Neural progenitor cell (in vitro differentiated cells): ENCODE measurements at places on chromosomes 7 and 10. TPM values are rescaled to one million over a fixed set of nuclear protein-coding genes. Genes with fewer than 3 reads are reported as not detected.

GRCh38 chr7:96118449-96119001 lies 203.4 kb downstream of the SLC25A13 start:
- DNase-seq = peak; percentile 15

DNA sequence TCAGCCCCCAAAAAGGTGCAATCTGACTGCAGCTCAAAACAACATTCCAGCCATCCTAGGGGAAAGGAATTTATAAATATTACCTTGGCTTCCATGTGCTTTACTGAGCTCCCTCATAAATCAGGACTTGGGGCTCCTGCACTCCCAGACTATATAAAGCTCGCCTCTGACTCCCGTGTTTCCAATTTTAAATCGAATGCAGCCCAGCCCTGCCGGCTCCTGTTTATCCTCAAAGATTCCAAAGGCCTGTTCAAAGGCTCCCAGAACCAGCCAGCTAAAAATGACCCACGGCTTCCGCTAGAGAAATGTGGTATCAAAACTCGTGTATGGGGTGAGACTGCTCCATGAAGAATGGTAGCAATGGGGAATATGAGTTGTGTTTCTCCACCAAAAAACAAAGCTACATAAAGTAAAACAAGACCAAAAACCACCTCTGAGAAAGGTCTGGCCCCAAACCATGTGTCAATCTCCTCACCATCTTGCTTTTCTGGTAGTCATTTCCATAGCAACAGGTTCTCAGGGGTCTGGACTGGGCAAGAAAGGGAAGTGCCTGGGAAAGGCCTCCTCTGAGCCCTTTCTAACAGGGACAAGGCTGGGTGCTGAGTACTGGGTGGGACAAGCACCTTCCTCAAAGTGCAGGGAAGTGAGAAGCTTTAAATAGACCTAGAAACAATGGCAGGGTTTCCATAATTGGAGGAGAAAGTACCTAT lies 5.1 kb downstream of the CALML3 start:
- DNase-seq = no peak

GRCh38 chr7:143434660-143435059 lies 8.6 kb upstream of the TAS2R60 start:
- DNase-seq = no peak

GRCh38 chr7:88522771-88523293 lies 216.1 kb upstream of the STEAP4 start:
- DNase-seq = no peak

DNA sequence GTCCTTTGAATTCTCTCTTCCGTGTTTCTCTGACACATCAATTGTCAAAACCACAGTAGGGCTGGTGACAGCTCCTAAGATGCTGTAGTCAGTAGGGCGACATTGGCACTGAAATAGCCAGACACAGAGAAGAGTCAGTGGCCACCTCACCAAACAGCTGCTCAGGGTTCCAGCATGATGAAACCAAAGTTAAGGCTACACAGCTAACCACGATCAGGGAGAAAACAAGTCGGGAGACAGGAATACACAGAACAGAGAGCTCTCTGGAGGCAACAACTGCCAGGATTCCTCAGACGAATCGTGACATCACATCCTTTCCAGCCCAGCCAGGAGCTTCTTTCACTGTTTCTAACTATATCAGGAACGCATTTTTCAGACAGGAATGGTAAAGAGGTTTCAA lies 922.2 kb downstream of the SORCS1 start:
- DNase-seq = no peak

- DNase-seq = no peak
Observed at GRCh38 chr10:70223728-70224127, 9.5 kb downstream of the PPA1 start.

GRCh38 chr10:73877533-73878160 lies 3.3 kb upstream of the CAMK2G start:
- no peak for DNase-seq

DNA sequence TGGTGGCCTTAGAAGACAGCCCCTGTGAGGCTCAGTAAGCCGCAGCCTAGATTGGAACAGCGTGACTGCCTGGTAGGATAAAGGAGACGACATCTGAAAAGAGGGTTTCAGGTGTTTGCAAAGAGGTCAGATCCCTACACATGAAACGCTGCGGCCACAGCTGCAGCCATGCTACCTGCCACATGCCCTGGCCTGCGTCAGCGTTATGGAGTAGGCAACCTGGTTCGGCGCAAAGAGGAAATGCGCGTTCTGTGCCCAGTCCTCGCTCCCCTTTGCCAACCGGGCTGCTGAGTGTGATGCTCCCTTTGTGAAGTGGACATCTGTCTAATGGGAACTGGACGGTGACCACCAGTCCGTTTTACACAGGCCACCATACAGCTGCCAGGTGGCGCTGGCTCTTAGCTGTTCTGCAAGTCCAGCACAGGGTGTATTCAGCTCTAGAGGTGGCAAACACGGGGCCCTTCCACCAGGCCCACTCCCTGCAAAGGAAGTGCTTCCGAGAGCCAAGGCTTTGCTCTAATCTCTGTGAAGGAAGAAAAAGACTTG lies 160.3 kb downstream of the CELF2 start:
- DNase-seq = peak; percentile 34

Gene ZMYND11
- total RNA-seq = 46.9 and 59.5 TPM in 2 replicates
